ENCODE measurements at places on chromosomes 5 and 9.
A peak's percentile ranks its signal among the peaks of the same experiment; 100 is the strongest.

GRCh38 chr9:101269591-101270283 lies 115.1 kb downstream of the BAAT start:
- H3K4me1 ChIP-seq = no peaks in the 10 kb centered on the region
- DNase-seq = no peak
- H3K36me3 ChIP-seq = peaks cover 2% of the 10 kb centered on the region
- no peak overlapping the region for H3K4me3 ChIP-seq

GRCh38 chr5:137105351-137106035 lies 393.6 kb downstream of the SPOCK1 start:
- no peak overlapping the region for H3K27ac ChIP-seq
- no peak overlapping the region for H3K4me3 ChIP-seq
- peaks cover 7% of the 10 kb centered on the region for H3K27me3 ChIP-seq
- no peak for DNase-seq

- no peak for DNase-seq
- no peaks in the 10 kb centered on the region for H3K4me1 ChIP-seq
- H3K27me3 ChIP-seq = peaks cover 17% of the 10 kb centered on the region
These were observed 44.1 kb upstream of the SHISAL2B start for GRCh38 chr5:64646169-64646568.

GRCh38 chr9:108113596-108113995 lies 624.0 kb upstream of the KLF4 start:
- no peak for DNase-seq
- no peaks in the 10 kb centered on the region for H3K4me1 ChIP-seq
- no peak overlapping the region for H3K4me3 ChIP-seq
- no peaks in the 10 kb centered on the region for H3K27me3 ChIP-seq
- no peak overlapping the region for H3K27ac ChIP-seq

DNA sequence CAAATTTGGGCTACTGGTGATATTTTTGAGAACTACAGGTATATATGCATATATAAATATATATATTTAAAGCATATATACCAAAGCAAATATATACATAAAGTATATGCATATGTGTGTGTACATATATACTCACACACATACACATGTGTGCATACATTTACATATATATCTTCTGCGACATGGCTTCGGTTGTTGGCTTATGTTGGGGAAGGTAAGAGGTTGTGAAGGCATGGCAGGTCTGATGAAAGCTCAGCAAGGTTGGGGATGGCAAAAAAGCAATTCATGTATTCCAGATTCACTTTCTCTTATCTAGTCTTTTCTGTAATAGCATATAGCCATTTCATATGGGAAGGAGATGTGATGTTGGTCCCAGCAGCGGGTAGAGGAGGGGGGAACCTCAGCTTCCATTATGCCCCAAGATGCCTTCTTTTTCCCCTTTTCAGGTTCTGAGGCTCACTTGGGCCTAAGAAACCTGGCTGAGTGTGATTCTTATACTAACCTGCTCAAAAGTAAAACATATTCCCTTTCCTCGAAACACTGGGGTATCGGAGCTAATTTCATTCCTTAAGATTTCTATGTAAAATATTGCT lies 201.7 kb downstream of the MEF2C start:
- DNase-seq = no peak
- no peak overlapping the region for H3K27ac ChIP-seq
- peaks cover 85% of the 10 kb centered on the region for H3K27me3 ChIP-seq
- peak overlapping the region; percentile 21 for H3K4me3 ChIP-seq

- no peaks in the 10 kb centered on the region for H3K4me1 ChIP-seq
- H3K4me3 ChIP-seq = no peak overlapping the region
- no peaks in the 10 kb centered on the region for H3K27me3 ChIP-seq
- DNase-seq = no peak
- no peaks in the 10 kb centered on the region for H3K36me3 ChIP-seq
These were observed 506.2 kb downstream of the GABRG2 start for GRCh38 chr5:162573758-162574157.

DNA sequence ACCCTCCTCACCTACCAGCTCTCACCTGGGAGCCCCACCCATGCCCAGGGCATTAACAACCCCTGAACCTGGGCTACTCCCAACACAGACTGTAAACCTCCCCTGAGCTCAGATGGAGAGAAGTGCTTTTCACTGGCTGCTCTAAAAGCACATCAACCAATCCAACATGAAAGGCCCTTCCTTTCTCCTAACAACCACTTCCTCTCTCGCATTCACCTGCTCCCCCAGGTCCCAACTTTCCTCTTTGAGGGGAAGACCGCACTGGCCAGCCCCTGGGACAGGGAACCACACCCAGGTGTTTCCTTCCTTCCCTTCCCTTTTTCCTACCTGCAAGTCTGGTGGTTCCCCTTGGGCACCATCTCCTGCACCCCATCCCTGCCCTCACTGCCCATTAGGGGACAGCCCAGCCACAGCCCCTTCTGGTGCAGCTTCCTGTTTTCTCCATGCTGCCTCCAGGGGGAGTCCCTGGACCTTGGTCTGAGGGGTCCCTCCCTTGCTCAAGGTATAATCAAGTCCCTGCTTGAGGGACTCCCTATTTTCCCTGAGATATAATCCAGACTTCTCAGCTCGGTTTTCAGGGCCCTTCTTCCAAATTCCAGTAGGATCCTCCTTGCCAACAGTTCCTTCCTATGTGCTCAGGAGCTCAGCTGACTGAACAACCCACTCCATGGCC lies 30.5 kb upstream of the DAB2IP start:
- no peak for DNase-seq
- no peak overlapping the region for H3K27ac ChIP-seq
- peaks cover 38% of the 10 kb centered on the region for H3K27me3 ChIP-seq
- no peak overlapping the region for H3K4me3 ChIP-seq

All from T-helper 17 cell (primary cell).